GM10248 (cell line): ENCODE measurements at places on chromosomes 16 and 17.

DNA sequence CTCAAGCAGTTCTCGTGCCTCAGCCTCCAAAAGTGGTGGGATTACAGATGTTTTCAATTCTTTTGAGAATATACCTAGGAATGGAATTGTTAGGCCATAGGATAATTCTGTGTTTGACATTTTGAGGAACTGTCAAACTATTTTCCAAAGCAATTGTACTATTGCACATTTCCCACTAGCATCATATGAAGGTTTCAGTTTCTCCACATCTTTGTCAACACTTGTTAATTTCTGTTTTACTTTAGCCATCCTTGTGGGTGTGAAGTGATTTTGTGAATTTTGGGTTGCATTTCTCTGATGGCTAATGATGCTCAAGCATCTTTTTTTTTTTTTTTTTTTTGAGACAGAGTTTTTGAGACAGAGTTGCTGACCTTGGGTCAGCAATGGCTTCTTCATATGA is 6.2 kb downstream of the NT5M start:
- no peak for DNase-seq

GRCh38 chr17:43418441-43419374 is 19.9 kb downstream of the ARL4D start:
- no peak for DNase-seq

DNA sequence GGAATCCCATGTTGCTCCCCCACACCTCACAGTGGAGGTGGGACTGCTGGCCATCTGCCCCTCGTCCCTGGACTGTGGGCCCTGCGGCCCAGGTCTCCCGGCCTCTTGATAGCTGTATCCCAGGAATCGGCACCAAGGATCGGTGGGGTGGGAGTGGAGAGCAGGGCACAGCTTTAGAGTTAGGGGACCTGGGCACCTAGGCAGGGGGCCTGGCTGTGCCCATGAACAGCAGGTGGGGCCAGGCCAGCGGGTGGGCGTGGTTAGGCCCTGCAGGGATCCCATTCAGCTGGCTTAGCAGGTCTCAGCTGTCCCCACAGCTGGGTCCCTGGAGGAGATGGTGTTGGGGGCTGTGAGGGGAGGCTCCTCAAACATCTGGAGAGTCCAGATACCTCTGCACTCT is 49.2 kb downstream of the SREBF1 start:
- no peak for DNase-seq

- peak; percentile 87 for DNase-seq
Measured at GRCh38 chr17:76271669-76272540, 6.8 kb downstream of the UBALD2 start.

DNA sequence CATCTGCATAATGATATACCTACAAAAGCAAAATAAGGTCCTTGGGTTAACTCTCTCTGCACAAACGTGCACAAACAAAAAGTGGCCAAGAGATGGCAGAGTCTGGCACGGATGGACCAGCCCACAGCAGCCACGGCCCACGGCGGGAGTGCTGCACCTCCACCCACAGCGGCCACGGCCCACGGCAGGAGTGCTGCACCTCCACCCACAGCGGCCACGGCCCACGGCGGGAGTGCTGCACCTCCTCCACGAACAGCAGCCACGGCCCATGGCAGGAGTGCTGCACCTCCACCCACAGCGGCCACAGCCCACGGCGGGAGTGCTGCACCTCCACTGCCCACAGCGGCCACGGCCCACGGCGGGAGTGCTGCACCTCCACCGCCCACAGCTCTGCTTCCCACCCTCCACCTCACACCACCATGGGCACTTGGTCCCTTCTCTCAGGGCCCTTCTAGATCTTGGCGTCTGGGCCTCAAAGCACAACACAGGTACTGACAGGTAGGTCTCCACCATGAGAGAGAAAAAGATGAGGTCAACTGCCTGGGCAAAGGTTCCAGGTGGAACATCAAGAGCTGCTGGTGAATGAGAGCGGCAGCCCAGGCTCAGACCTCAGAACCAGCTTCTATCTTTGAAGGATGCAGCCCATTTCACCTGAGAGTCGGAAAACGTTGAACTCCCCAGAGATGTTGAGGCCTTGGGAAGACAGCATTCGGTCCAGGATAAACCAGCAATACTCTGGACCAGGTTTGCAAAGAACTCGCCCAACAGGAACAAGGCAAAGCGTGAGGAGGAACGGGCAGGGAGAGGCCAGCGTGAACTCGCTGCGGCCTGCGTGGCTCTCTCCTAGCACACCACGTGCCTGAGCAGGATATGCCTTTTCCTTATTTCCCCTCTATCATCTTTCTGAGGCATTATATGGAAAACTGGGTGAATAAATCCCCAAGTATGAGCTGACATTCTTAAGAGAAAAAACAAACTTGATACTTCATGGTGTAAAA is 124.5 kb downstream of the ZNF778 start:
- no peak for DNase-seq
